Activated CD8-positive, alpha-beta memory T cell treated with anti-CD3 and anti-CD28 coated beads for 4 hours (primary cell): ENCODE measurements at places on chromosomes 1 and 21.

- no peak for DNase-seq
Observed at GRCh38 chr21:26977746-26978145, 10.9 kb upstream of the ADAMTS5 start.

GRCh38 chr1:94559921-94560320, 18.4 kb upstream of the F3 start:
- DNase-seq, result no peak

DNA sequence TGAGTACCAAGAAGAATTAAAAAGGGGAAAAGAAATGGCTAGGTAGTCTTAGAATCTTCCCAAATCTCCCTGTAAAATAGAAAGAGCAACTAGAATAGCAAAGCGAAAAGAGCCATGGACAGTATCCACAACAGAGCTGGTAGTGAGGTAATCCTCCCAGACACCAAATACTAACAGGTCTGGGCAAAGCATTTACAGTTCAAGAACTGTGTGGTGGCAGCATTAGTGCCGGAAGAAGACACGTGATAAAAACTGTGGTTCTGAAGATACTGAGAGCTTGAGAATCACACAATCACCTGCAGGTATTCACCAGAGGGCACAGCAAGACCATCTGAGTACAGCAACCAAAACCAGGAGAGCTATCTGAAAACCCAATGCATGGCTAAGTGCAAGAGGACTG, 31.8 kb upstream of the OLIG2 start:
- DNase-seq, result no peak

DNA sequence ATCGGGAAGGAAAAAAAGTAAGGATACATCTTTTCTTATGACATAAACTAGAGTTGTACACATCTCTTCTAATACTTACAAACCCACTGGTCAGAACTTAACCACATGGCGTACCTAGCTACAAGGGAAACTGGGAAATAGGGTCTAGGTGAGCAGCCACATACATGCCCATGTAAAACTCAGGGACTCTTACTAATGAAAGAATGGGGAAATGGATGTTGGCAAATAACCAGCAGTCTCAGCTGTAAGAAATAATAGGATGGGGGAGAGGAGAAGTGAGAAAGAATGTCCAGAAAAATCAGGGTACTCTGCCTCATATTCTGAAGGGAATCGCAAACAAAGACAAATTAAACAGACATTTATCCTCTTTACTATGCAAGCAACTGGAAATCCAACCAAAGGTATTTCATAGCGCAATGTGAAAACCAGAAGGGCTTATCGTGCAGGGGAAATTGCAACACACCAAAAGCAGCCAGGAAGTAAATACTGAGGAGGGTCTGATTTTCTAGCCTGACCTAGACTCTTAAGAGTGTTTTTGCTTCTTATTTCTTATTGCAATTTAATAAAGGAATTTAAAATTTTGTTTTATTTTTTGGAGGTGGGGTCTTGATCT, 17.5 kb downstream of the GTF2B start:
- no peak for DNase-seq

DNA sequence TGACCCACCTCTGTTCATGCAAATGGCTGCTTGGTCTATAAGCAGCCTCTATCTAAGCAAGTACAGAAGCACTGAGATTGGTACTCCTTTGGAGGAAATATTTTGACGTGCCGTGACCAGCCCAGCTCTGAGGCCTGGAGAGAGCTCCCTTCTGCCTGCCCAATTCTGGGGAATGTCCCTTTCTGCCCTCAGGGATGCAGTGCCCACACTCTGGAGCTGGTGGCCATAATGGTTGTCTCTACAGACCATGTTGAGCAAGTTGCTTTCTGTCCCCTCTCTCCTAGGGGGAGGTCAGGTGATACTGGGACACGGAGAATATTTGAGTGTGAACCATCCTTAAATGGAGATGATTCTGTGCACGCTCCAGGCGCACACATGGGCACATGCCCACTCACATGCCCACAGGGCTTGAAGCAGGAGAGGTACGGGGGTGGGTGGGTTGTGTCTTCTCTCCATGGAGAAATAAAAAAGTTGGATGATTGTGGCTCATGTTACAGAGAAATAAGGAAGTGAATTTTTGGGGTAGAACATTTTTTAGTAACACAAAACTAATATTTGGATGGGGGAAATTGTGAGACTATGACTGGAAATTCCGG, 13.9 kb upstream of the ALPL start:
- DNase-seq, result no peak

DNA sequence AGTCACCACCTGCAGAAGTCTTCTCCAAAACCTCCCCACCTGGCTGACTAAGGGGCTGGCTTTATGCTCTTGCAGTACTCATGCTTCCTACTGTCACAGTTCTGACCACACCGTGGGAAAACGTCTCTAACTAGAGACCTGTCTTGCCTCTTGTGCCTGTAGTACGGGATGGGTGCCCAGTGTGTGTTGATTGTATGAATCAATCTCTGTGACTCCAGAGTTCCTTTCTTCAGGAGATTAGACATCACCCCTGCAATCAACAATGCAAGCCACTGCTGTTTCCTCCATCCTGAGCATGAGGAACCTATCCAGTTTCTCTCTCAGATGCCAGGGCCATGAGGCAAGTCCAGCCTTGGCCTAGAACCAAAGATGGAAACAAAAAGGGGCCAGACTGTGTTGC, 64.1 kb downstream of the LRRN2 start:
- no peak for DNase-seq

DNA sequence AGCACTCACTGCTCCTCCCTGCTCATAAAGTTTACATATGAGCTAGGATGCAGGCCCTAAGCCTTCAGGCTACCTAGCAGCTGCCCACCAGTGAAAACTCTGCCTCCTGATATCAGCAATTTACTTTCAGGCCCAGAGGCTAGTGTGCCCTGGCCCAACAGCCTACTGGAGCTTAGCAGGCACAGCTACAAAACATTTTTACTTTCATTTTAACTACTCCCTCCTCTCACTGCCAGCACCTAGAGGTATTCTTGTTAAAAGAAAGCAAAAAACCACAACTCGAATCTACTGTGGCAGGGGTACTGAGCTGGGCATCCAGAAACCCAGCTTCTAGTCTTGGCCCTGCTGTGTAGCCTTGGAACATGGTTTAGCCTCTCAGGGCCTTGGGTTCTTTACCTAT, 5.8 kb upstream of the LORICRIN start:
- DNase-seq, result no peak

DNA sequence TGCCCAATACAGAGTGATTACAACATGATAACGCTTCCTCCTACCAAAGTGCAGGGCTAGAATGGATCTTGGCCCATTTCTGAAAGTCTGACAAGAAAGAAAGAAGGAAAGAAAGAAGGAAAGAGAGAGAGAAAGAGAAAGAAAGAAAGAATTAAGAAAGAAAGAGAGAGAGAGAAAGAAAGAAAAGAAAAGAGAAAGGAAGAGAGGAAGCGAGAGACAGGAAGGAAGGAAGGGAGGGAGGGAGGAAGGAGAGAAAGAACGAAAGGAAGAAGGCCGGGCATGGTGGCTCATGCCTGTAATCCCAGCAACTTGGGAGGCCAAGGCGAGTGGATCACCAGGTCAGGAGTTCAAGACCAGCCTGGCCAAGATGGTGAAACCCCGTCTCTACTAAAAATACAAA, 44.1 kb upstream of the PPM1J start:
- DNase-seq, result no peak

DNA sequence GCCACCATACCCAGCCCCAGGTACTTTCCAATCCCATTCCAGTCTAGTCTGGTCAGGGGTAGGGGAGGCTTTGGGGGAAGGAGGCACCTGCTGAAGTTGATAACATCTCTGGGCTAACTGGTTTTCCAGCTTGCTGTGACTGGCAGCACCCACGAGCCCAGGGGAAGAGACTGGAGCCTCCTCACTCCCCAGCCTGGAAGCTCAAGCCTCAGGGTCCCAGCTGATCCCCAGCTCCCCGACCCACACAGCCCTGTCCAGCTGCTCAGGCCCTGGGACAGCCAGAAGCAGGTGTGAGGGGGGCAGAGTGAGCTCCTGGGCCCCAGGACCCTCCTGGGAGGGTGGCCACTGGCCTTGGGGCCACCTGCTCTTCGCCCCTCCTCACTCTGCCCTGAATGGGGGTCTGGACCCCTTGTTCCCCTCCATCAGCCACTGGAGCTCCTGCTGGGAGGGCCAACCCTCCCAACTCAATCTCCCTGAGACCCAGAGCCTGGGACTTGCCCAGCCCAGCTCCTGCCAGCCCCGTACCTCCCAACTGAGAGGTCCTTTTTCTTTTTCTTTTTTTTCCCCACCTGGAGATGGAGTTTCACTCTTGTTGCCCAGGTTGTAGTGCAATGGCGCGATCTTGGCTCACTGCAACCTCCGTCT, 23.5 kb upstream of the RNU1-4 start:
- no peak for DNase-seq

DNA sequence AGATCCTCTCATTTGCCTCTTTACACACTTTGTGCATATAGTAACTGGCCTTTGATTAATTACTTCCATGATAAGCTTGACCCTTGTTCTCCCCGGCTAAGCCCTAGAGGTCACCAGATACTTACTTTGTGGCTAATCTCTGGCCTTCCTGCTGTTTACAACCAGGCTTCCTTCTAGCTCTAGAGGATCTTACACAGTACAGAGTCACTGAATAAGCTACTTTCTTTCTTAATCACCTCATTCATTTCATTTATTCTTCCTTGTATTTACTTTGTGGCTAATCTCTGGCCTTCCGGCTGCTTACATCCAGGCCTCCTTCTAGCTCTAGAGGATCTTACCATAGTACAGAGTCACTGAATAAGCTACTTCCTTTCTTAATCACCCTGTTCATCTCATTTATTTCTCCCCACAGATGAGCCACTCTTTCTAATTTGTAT, 144.3 kb upstream of the C1orf21 start:
- no peak for DNase-seq

GRCh38 chr1:245952383-245953026, 554.6 kb downstream of the SMYD3 start:
- no peak for DNase-seq

DNA sequence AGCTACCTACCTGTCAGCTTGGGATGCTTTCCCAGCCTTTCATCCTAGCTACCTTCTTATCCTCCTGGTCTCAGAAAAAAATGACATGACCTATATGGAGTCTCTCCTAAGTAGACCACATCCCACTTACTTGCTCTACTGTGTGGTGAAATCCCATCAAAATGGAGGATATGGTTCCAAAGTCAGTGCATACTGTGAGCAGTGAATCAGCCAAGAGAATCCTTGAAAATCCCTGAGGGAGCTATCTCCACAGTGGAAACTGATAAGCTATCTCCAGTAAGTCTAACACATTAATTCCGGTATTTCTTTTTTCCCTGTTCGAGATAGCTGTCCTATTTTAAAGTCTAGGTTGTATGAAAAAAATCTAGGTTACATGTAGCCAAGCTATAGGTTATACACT, 189.7 kb downstream of the FGGY start:
- DNase-seq, result no peak

GRCh38 chr1:50265790-50266314, 157.1 kb downstream of the ELAVL4 start:
- no peak for DNase-seq

DNA sequence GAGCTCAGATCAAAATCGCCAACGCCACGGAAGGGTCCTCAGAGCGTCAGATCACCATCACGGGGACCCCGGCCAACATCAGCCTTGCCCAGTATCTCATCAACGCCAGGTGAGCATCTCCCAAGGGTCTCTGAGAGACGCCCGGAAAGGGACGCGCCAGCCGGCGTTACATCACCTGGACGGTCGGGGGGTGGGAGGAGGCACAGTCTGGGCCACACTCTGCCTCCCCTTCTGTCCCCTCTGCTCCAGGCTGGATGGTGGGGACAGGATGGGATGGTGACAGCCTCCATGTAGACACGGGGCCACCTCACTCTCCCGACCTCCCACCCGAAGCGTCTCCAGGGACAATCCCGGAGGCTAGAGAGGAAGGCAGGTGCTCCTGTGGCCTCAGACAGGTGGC, 41.5 kb upstream of the COL6A1 start:
- no peak for DNase-seq

DNA sequence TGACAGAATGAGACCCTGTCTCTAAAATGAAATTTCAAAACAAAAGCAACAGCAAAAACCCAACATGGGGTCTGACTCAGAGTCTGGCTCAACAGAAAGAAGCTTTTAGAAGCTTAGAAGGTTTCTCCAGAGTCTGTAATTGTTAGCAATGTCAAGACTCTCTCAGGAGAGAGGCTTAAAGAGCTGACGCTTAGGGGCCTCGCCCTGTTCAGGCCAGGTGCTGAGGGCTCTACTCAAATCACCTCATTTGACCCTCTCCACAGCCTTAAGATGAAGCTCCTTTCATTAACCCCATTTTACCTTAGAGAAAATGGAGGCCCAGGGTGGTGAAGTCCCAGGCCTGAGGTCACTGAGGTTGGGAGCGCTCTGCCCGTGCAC, 5.3 kb upstream of the KIF17 start:
- DNase-seq, result no peak

DNA sequence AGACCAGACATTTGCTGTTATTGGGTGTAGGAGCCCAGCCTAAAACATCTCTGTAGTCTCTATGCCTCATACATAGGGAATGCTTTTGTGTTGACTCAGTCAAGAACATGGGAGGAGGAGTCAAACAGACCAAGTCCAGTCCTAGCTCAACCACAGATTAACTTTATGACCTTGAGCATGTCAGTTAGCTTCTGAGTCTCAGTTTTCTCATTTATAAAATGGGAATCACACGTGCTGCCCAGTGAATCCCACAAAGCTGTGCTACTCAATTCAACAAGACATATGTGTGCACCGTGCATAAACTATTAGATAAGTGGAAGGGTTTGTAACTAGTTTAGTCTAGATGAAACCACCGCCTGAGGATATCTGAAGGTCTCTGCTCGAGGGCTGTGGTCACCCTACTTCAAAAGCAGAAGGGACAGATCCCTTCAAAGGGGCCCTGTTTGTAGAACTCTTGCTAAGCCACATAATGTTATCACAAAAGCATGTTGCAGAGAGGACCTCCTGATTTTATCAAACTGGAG, 109.5 kb upstream of the NFIA start:
- DNase-seq, result no peak

- no peak for DNase-seq
Observed at GRCh38 chr1:23793018-23793781, 2.3 kb downstream of the LYPLA2 start.

- DNase-seq, result no peak
Observed at GRCh38 chr1:157600236-157600635, 2.4 kb upstream of the FCRL4 start.

- no peak for DNase-seq
Observed at GRCh38 chr1:95440511-95440910, 206.5 kb downstream of the RWDD3 start.

- no peak for DNase-seq
Observed at GRCh38 chr1:224615861-224616755, at the start of gene CNIH3. Gene CNIH3 (plus strand): TSS chr1:224616317. CDS start chr1:224617175, 858 bp downstream.

DNA sequence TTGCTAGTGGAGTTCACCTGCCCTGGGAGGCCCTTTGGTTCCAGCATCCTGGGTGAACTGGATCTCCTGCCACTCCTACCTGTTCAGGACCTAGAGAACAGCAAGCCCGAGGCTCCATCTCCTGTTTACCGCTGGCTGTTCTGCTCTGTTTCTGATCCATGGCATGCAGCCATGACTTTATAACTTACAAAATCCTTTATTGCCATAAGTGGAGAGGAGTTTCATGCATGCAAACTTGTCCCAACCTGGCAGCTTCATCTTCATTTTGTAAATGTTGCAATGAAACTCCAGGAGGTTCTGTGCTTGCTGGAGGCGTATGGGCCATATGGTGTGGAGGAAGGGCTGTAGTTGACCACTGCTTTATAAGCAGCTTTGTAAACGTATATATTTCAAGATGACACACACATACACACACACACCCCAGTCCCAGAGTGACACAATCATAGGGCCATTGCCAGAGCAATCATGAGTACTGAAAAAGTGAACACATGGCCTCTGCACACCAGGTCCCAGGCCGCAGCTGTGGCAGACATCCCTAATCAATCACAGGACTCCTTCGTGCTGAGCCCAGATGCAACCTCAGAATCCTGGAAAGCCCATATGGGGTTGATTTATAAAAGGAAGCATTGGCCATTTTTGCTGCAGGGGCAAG, 69.0 kb downstream of the UBIAD1 start:
- DNase-seq, result no peak
